SHP77 treated with DMSO at 0.1 percent for 48 hours (cell line): ENCODE measurements at places on chromosomes 1 and 21.

DNA sequence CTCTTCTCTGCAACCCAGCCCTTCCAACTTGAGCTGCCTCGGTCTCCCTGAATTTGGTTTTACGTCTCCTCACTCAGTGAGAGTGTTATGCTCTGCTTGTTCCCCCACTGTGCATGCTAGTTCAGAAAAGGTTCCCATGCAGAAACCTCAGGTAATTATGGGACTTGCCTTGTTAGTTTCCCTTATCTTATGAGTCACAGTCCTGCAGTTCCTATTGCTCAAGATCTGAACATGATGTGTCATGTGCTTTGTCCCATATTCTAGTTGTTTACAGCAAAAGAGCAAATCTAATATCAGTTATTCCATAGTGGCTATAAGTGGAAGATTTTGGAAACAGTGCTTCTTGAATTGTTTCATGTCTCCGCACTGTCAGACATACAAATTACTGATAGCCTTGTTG, 74.4 kb downstream of the DUSP10 start:
- DNase-seq = no peak

DNA sequence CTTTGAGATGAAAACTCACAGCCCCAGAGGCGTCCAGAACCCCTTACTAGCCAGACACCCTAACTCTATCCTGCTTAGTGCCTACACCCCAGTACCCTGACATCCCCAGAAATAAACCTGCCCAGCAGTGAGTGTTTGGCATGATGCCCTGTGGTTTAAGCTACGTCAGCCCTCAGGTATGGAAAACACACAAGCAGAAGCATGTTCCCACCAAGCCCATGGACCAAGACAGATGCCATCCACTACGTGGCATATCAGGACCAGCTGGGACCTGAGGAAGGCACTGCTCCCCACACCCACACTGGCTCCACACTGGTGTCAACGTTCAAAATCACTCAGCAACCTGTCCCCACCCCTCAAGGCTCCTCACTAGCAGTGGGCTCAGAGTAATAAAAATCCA, 116.4 kb downstream of the SYT2 start:
- no peak for DNase-seq

DNA sequence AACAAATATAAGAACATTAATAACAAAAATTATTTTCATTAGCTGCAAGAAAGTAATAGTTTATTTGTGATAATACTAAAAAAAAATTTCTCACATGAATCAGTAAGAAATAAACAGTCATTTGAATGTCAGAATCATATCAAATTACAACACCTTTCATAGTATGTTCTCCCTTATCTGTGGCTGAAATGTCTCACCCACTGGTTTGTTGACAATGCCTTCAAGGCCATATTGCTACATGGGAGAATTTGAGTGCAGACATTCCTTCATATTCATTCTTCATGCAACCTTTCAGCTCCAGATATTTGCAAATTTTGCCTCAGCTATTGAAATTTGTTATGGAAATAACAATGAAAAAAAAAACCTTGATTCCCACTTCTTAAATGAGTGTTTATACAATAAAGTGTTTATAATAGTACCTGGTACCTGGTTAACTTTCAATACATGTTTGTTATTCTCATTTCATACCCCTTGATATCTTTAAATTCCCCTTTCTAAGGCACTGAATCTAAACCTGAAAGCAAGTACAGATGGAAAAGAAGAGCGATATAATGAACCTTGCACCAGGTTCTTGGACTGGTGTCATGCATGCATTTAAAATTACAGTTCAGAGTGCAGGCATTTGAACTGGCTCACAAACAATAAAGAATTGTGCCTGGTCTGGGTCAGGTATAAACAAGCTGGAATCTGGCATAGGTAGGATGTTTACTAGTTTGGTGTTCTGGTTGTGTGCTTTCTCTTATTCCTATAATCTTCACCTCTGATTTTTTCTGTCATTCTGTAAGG, 242.2 kb upstream of the ADGRL2 start:
- DNase-seq = no peak

DNA sequence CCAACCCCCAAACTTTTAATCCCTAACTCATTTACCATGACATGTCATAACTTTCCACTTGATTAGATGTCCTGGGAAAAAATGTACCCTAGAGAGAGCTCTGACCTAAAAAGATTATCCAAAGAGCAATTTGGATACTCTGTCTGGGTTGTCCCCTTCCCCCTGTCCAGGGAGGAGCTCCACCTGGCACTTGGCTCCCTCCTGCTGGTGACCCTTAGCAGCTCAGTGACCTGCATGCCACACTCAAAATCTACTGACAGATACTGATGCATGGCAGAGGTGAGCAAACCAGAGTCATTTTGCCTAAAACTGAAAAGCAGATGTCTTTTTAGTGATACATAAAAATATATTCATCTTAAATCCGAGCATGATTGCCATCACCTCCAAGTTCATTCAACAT, 442.3 kb upstream of the CHRM3 start:
- DNase-seq = no peak

DNA sequence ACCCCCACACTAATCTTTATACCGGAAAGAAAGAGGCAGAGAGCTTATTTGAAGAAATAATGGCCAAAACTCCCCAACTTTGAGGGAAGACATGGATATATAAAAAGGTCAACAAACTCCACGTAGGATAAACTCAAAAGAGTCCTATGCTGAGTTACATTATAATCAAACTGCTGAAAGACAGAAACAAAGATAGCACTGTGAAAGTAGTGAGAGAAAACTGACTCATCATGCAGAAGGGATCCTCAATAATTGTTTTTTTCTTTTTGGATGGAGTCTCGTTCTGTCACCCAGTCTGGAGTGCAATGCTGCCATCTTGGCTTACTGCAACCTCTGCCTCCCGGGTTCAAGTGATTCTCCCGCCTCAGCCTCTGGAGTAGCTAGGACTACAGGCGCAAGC, 48.5 kb upstream of the TTC39A start:
- DNase-seq = no peak

- DNase-seq = no peak
These were observed 2.8 kb upstream of the ENAH start for GRCh38 chr1:225655509-225656258.

DNA sequence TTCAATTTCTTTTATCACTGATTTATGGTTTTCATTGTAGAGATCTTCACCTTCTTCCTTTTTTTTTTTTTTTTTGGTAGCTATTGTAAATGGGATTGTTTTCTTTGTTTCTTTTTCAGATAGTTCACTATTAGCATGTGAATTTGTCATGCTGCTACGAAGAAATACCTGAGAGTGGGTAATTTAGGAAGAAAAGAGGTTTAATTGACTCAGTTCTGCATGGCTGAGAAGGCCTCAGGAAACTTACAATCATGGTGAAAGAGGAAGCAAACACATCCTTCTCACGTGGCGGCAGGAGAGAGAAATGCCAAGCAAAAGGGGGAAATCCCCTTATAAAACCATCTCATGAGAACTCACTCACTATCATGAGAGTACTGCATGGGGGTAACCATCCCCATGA, 66.4 kb downstream of the DAB1 start:
- DNase-seq = no peak

GRCh38 chr21:39863111-39863510, 4.1 kb upstream of the PCP4 start:
- peak; percentile 64 for DNase-seq

DNA sequence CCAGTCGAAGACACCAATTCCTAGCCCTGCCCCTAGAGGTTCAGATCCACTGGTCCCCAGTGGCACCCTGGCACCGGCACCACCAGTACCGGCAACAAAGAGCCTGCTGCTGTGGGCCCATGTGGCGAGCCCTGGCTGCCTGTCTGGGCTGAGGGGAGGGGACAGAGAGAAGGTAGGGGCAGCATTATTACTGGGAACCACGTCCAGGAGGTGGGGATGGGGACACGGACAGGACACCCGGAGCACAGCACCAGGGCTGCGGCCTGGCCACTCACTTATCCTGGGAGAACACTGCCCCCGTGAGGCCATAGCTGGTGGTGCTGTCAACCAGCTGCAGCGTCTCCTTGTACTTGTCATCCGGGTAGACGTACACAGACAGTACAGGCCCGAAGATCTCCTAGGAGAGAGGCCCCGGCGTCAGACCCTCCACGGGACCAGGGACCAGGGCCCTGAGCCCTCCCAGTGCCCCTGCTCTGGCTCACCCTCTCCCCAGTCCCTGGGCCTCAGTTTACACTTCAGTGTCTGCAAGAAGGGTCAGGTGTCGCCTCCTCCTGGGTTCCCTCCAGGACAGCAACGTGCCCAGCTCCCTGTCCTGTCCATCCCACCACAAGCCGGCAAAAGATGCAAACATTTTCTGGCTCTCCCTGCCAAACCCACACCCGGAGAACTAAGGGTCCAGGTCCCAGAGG, 15.8 kb upstream of the TAS1R2 start:
- DNase-seq = peak; percentile 18

GRCh38 chr21:42518626-42519025, 5.0 kb downstream of the SLC37A1 start:
- no peak for DNase-seq

DNA sequence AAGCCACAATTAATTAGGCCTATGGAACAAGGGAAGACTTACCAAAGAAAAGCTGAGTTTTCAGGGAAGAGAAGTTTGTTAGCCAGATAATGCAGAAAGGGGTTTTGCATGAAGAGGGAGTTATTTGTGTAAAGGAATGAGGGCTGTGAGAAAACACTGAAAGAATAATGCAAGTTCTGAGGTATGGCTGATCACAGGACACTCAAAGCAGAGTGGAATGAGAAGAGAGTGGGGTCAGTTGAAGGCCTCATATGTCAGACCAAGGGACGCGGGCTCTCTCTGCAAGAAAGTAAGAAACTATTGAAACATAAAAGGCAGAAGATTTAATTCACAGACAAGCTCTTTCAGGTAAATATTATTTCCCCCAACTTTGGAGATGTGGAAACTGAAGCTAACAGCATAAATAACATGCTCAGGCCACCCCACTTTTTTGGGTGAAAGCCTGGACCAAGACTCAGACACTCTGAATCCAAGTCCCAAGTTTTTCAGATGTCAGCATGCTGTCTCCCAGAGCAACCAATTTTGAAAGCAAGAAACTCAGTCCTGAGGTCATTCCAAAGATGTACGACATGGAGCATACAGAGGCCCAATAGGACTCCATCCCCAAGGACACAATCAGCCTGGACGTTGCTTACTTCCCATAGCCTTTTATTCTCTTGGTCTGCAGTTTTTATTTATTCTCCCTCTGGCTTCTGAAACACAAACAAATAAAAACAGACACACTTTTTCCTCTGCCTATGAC, 47.3 kb upstream of the FGGY start:
- DNase-seq = no peak

- no peak for DNase-seq
These were observed 52.2 kb downstream of the FHAD1 start for GRCh38 chr1:15299179-15299578.

DNA sequence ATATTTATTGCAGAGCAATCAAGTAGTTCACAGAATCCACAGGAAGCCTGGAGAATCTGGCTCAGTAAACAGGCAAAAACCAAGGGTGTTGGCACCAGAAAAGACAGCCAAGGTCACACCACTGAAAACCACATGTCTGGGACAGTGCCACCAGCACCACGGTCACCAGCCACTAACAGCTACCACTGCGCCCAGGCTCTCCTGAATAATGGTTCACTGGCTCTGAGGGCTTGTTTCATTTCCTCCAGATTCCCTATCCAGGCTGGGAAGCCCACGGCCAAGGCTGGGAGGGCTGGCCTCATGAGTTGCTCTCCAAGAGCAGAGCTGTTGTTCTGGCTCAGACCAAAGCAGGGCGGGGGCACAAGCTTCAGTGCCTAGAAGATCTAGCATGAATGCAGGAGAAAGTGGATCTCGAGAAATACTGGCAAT, 54.5 kb upstream of the PTGFRN start:
- peak; percentile 38 for DNase-seq

DNA sequence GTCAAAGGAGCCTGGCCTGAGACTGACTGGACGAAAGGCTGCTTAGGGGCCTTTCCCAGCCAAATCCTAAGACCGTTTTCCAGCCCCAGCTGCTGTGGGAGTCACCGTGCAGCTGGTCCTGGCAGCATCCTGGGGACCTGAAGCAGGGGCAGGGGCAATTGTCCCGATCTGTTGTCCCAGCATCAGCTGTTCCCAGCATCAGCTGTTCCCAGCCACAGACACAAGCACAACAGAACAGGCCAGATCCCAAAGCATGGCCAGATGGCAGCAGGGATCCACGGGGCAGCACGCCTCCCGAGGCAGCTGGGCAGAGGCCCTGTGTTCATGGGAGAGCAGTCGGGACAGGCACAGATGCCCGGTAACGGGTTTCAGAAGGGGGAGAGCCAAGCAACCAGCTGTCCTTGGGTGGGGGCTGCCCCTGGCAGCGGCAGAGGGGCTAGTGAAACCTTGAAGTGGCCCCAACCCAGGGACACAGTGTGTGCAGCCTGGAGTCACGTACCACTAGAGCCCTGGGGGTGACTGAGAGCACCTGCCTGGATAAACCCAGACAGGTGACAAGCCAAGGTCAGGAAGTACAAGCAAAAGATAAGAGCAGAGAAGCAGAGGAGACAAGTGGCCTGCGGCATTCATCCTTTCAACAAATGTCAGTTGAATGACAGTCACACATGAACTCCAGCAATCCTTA, 13.3 kb downstream of the CELA2B start:
- DNase-seq = peak; percentile 24

- no peak for DNase-seq
These were observed 5.8 kb upstream of the CTSE start for GRCh38 chr1:206029484-206029883.

- no peak for DNase-seq
These were observed 34.3 kb downstream of the DENND1B start for GRCh38 chr1:197740992-197741391.

DNA sequence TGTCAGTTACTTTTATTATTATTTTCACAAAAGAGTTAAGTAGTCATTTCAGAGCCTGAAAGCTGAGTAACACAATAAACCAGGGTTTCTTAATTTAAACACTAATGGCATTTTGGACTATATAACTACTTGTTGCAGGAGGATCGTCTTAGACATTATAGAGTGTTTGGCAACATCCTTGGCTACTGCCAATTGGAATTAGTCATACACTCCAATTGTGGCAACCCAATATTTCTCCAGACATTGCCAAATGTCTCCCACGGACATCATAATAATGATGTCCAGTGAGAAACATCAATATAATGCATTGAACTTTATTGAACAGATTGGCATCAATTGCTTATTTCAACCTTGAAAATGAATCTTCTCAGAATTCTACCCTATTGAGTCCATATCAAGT, 441.9 kb upstream of the ADGRL4 start:
- no peak for DNase-seq

- no peak for DNase-seq
These were observed 107.6 kb upstream of the TLR5 start for GRCh38 chr1:223250632-223251015.

GRCh38 chr1:59041646-59042277, 255.1 kb upstream of the FGGY start:
- DNase-seq = no peak

- DNase-seq = no peak
These were observed 60.5 kb upstream of the PRMT6 start for GRCh38 chr1:106995970-106996369.

DNA sequence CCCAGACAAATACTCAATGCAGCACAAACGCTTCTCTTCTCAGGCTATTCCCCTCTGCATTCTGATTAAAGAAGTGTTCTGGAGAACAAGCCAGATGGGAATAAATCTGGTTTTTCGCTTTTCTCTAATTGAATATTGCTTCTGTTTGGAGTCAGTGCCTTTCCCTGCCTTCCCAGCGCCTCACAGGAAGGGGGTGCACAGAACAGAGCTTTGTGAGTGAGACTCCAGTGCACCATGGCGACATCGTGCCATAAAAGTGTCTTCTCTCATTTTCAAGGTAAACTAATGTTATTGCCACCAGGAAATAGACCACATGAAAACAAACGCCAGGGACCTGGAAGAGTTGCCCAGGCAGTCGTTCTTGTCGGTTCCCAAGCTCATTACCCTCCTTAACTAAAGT, 43.6 kb upstream of the SLC45A1 start:
- no peak for DNase-seq
